ENCODE measurements at places on chromosomes 16 and 17.
A peak's percentile ranks its signal among the peaks of the same experiment; 100 is the strongest.

DNA sequence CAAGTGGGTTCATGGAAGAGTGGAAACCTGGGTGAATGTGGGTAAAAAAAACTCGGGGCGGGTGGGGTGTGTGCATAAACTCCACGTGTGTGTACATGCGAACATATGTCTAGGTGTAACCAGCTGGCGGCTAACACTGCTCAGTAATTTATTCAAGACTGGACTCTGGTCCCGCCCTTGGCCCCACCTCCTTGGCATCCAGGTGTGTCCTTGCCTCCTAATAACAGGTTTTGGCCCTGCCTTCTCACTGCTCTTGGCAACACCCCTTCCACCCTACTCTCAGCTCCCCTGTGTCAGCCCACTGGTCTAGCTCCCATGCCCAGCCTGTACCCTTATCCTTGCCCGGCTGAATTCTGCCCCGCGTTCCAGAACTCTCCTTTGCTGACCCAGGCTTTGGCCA lies 8.3 kb downstream of the FLII start:
- DNase-seq: no peak

GRCh38 chr17:32931686-32932085 lies 3.7 kb downstream of the TMEM98 start:
- no peak for DNase-seq

- DNase-seq: no peak
These were observed 238.7 kb upstream of the TBX2 start for GRCh38 chr17:61160789-61161445.

- peak; percentile 81 for DNase-seq
These were observed 7.5 kb downstream of the MNT start for GRCh38 chr17:2393174-2393953.

GRCh38 chr17:32241640-32242039 lies 24.0 kb upstream of the RHBDL3 start:
- DNase-seq: no peak

DNA sequence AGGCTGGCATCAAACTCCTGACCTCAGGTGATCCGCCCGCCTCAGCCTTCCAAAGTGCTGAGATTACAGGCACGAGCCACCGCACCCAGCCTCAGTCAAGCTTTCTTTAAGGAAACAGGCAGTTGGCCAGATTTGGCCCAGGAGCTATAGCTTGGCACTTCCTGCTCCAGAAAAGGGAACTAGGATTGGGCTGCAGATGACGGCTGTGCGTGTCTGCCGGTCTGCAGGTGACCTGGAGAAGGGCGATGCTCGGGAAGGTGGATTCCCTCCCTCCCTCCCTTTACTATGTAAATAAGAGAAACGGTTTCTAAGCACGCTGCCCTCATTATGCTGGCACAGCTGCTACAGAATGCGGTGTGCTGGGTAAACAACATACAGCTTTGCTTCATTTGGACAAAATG lies 215.9 kb downstream of the RPTOR start:
- no peak for DNase-seq

- DNase-seq: peak; percentile 93
These were observed 174.9 kb upstream of the CIBAR2 start for GRCh38 chr16:85286951-85287814.

DNA sequence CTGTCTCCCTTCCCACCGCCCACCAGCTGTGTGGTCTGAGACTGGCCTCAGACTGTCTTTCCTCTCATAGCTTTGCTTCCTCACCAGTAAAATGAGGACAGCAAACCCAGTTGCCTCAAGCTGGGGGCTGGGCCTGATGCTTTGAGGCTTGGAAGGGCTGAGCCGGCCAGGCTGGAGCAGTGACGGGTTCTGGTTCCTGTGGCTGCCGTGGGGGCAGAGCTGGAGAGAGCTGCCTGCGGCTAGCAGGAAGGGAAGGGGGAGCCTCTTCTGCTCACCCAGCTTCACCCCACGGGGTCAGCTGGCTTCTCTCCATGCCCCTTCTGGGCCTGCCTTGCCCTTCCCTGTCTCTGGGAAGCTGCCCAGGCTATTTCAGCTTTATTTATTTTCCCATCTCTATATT lies 23.7 kb downstream of the LASP1 start:
- DNase-seq: peak; percentile 46

DNA sequence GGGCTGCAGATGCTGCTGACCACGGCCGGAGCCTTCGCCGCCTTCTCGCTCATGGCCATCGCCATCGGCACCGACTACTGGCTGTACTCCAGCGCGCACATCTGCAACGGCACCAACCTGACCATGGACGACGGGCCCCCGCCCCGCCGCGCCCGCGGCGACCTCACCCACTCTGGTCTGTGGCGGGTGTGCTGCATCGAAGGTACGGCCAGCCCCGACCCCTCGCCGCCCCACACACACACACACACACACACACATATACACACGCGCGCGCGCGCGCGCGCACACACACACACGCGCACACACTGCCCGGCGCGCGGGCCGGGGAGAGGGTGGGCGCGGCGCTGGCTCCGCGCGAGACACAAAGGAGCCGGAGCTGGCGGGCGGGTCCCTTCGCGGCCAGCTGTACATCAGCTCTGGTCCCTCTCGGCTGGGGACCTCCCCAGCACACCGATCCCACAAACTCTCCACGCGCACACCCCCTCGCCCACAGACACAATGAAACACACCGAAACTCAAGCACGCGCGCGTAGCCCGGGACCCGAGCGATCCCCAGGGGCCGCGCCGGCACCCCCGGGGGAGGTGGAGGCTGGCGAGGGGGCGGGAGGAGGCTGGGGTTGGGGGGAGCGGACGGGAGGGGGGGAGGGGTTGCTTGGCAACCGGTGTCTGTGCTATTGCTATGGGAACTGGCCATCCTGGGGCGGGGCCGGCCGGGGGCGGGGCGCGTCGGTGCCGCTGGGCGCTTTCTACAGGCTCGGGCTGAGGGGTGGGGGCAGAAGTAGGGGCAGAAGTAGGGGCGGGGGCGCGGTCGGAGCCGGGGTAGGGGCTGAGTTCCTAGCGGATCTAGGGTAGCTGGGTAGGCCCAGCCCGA lies 658 bp downstream of the CACNG4 start:
- DNase-seq: peak; percentile 91

GRCh38 chr16:66543541-66543940 lies 6.4 kb downstream of the TK2 start:
- no peak for DNase-seq

- no peak for DNase-seq
These were observed 12.2 kb downstream of the TSPOAP1 start for GRCh38 chr17:58316260-58316960.

- DNase-seq: no peak
These were observed 47.3 kb downstream of the SMPD3 start for GRCh38 chr16:68400924-68401460.

- DNase-seq: no peak
These were observed 56.9 kb downstream of the NOS2 start for GRCh38 chr17:27743281-27743885.

DNA sequence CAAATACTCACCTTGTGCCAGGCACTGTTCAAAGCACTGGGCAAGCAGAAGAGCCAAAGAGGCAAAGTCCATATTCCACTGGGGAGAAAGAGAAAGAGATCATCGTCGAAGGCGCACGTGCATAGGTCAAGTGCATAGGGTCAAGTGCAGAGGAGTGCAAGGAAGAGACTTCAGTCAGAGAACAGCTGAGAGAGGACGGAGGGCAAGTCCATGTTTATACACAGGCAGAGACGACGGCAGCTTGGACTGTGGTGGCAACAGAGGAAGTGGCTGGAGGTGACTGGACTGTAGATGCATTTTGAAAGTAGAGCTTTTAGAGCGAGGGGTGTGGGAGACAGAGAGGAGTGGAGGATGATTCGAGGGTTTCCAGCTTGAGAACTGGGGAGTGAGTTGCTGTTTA lies 74.7 kb upstream of the SDK2 start:
- no peak for DNase-seq

DNA sequence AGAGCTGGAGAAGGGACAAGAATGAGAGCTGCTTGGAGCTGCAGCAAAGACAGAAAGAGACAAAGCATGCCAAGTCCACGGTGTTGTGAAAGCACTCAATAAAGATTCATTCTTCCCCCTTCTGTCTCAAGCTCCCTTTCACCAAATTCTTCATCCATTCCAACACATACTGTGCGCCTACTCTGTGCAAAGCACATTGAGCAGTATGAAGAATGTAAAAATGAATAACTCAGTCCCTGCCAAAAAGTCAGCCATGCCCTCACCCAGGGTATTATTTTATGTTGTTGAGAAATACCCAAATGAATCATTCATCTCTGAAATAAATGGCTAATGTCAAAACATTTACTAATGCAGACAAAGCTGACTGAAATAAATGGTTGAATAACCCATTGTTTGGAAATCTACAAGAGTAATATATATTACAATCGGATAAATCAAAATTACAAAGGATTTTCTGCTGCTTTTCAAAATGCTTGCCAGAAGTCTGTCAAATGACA lies 282.9 kb upstream of the IRX5 start:
- no peak for DNase-seq

DNA sequence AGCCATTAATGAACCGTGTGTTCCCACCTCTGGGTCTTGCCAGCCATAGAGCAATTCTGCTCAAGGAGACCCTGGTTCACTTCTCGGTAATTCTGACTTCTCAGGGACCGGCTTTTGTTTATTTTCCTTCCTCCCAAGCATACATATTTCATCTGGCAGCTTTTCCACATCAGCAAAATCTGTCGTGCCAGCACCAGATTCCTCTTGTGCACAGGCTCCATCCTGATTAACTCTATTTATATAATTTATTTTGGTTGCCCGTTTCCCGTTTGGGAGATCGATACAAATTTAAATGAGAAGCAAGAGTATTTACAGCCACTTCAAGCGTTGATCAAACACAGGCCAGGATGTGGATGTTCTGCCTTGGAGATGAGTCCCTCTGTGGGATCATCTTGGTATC lies 161.9 kb upstream of the XYLT1 start:
- DNase-seq: no peak

GRCh38 chr17:68843522-68843921 lies 111.7 kb downstream of the ABCA8 start:
- no peak for DNase-seq

- no peak for DNase-seq
These were observed 3.8 kb upstream of the CMTM1 start for GRCh38 chr16:66562409-66562808.

DNA sequence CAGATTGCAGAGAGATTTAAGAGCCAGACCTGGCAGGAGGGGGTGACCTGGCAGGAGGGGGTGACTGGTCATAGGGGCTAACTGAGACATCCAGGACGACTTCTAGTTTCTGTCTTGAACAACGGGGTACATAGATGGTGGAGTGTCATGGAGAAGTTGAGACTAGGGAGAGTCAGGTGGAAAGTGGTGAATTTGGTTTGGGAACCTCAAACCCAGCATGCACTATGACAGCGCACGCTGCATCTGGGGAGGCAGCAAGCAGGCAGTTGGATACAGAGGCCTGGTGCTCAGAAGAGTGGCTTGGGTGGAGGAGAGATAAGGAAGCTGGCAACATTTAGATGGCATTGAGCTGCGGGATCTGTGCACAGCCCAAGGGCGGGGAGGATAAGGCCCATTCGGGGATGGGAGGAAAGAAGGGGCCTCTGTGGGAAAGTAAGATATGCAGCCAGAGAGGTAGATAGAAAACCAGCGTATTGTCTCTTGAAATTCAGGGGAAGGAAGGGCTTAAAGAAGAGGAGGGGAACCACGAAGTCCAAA lies 4.5 kb downstream of the RIPOR1 start:
- DNase-seq: no peak

- DNase-seq: no peak
These were observed 6.5 kb upstream of the USP32 start for GRCh38 chr17:60398227-60398959.

GRCh38 chr17:2063261-2064146 lies 8.6 kb downstream of the HIC1 start:
- no peak for DNase-seq

- DNase-seq: no peak
These were observed 11.5 kb upstream of the TMEM132E start for GRCh38 chr17:34567691-34568465.

DNA sequence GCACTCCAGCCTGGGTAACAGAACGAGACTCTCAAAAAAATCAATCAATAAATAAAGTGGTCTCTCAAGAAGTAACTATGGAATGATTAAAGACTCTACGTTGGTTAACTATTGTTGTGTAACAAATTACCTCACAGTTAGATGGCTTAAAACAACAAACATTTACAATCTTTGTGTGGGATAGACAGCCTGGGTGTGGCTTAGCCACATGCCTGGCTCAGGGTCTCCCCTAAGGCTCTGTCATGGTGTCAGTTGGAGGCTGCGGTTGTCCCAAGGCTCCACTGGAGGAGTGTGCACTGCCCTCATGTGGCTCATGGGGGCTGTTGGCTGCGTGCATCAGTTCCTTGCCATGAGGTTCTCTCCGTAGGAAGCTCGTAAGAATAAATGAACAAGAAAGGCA lies 294.5 kb downstream of the SNX29 start:
- DNase-seq: no peak

DNA sequence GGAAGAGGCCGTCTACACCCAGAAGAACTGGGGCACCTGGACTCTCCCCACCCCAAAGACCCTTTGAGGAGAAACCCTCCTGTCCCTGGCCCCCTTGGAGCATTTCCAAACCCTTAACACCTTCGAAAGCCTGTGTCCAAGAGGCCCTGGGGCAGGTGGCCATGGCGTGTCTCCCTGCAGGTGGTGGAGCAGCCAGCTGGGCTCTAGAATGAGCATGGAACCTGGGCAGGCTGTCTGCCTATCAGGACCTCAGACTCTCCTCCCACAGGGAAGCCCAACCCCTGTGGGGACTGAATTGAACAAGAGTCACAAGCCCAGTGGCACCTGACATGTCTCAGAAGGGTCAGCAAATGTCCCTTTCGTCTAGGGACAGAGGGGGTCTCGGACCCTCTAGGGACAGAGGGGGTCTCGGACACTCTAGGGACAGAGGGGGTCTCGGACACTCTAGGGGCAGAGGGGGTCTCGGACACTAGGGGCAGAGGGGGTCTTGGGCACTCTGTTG lies 8.4 kb downstream of the CBX4 start:
- no peak for DNase-seq

- DNase-seq: peak; percentile 24
These were observed 1.4 kb downstream of the HES7 start for GRCh38 chr17:8122422-8122923.

DNA sequence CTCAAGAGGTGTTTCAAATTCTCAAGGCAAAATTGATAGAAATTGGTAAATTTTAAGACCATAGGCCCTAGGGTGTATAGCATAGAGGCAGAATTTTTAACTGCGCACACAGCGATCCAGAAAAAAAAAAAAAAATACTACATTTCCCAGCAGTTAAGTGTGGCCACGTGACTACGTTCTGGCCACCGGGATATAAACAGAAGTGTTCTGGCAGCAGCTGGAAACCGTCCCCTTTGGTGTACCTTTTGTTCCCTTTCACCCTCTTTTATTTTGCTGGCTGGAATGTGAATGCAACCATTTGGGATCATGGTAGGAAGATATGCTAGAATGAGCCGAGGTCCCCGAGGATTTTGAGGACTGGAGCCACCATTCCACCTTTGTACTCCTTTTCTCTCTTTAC lies 52.7 kb upstream of the AKAP1 start:
- no peak for DNase-seq

Data from posterior cingulate gyrus (tissue), 11 donors.